ENCODE measurements at places on chromosomes 4 and X. TPM values are rescaled to one million over a fixed set of nuclear protein-coding genes. Genes with fewer than 3 reads are reported as not detected.

GRCh38 chrX:47571896-47572295, 10.3 kb upstream of the TIMP1 start:
- H3K36me3 ChIP-seq: peaks cover 4% of the 10 kb centered on the region
- no peak overlapping the region for H3K27ac ChIP-seq
- no peaks in the 10 kb centered on the region for H3K27me3 ChIP-seq
- H3K4me1 ChIP-seq: peaks cover 7% of the 10 kb centered on the region
- H3K4me3 ChIP-seq: no peak overlapping the region

DNA sequence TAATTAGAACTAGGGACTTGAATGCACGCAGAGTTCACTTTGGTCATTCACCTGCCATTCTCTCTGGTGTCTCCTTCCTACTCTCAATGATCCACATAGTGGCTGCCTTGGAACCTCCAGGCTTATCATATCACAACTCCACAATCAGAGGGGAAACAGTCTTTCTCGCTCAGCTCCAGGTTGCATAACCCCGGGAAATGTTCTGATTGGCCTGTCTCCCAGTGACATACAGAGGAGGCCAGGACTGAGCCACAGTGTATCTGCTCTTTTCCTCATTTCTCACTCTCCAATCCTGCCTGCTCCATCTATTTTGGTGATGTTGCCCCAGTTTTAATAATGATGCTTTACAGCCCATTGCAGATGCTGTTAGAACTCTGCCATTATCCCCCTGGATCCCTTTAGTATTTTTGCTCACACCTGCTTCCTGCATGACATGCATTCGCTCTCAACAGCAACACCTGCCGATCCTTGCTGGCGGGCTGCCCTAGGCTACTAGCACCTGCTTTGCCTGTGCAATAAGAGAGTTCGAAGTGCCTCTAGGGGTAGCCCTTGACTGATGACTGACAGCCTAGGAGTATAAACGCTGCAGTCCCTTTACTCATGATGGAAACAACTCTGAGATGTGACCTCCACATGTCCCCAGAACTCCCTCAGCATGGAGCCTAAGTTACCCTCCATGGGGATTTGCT, 211.3 kb upstream of the RPS6KA3 start:
- no peak overlapping the region for H3K4me3 ChIP-seq
- no peak for DNase-seq
- H3K27me3 ChIP-seq: no peaks in the 10 kb centered on the region
- no peaks in the 10 kb centered on the region for H3K36me3 ChIP-seq
- H3K4me1 ChIP-seq: no peaks in the 10 kb centered on the region
- no peak overlapping the region for H3K27ac ChIP-seq

GRCh38 chrX:150253959-150254620, 109.0 kb upstream of the MAMLD1 start:
- no peak overlapping the region for H3K4me3 ChIP-seq
- no peak for DNase-seq
- H3K27ac ChIP-seq: no peak overlapping the region
- H3K36me3 ChIP-seq: no peaks in the 10 kb centered on the region

- H3K27ac ChIP-seq: no peak overlapping the region
- peaks cover 5% of the 10 kb centered on the region for H3K4me1 ChIP-seq
- no peak overlapping the region for H3K4me3 ChIP-seq
- H3K36me3 ChIP-seq: no peaks in the 10 kb centered on the region
Observed at GRCh38 chrX:72073633-72074032, 58.1 kb downstream of the RTL5 start.

GRCh38 chrX:102995316-102995715, 58.2 kb downstream of the RAB40AL start:
- DNase-seq: no peak
- H3K36me3 ChIP-seq: no peaks in the 10 kb centered on the region
- no peak overlapping the region for H3K4me3 ChIP-seq
- no peak overlapping the region for H3K27ac ChIP-seq
- no peaks in the 10 kb centered on the region for H3K4me1 ChIP-seq
- H3K27me3 ChIP-seq: no peaks in the 10 kb centered on the region

- peaks cover 30% of the 10 kb centered on the region for H3K4me1 ChIP-seq
- H3K27me3 ChIP-seq: no peaks in the 10 kb centered on the region
- H3K27ac ChIP-seq: no peak overlapping the region
- no peaks in the 10 kb centered on the region for H3K36me3 ChIP-seq
- peak; percentile 46 for DNase-seq
- no peak overlapping the region for H3K4me3 ChIP-seq
Observed at GRCh38 chr4:683982-684622, 4.8 kb downstream of the SLC49A3 start.

- H3K4me3 ChIP-seq: no peak overlapping the region
- DNase-seq: no peak
- no peak overlapping the region for H3K27ac ChIP-seq
- H3K4me1 ChIP-seq: no peaks in the 10 kb centered on the region
Observed at GRCh38 chrX:46185923-46186810, 359.1 kb downstream of the ZNF674 start.

- DNase-seq: no peak
- no peaks in the 10 kb centered on the region for H3K4me1 ChIP-seq
- no peak overlapping the region for H3K27ac ChIP-seq
- no peaks in the 10 kb centered on the region for H3K36me3 ChIP-seq
Observed at GRCh38 chr4:167613381-167613780, 379.1 kb upstream of the SPOCK3 start.

DNA sequence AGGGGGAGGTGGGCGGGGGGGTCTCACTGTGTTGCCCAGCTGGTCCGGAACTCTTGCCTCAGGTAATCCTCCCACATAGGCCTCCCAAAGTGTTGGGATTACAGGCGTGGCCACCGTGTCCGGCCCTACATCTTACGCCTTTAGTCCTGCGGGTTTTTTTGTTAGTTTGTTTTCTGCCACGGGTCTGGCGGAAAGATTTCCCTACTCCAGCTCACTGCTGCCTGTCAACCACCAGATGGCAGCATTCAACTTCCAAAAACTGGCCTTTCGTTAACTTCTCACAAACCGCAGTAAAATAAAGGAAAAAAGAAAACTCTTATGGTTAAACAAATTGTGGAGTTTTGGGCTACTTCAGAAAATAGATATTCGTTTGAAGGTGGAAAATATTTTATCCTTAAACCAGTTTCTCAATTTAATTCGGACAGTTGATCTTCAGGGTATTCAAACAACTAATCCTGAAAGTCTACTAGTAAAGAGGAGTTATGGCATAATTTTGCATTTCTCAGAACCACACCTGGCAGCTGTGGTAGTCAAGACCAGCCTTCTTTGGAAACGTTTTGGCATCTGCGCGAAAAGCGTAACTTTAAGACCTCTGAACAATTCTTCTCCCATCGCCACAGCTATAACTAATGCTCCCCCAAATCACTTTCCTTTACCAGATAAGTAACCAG, 41.1 kb downstream of the LUZP4 start:
- no peaks in the 10 kb centered on the region for H3K36me3 ChIP-seq
- DNase-seq: peak; percentile 43
- H3K4me1 ChIP-seq: no peaks in the 10 kb centered on the region
- no peak overlapping the region for H3K27ac ChIP-seq
- H3K27me3 ChIP-seq: no peaks in the 10 kb centered on the region
- no peak overlapping the region for H3K4me3 ChIP-seq

Gene TMSB15C
- total RNA-seq: 2.3 TPM

Gene IDUA
- 27.0 TPM for total RNA-seq

Data from astrocyte (in vitro differentiated cells and primary cell).